ENCODE measurements at places on chromosomes 1 and 21. TPM values are rescaled to one million over a fixed set of nuclear protein-coding genes. Genes with fewer than 3 reads are reported as not detected.
A peak's percentile ranks its signal among the peaks of the same experiment; 100 is the strongest.

The EXTL1 gene
- total RNA-seq = not detected

- no peaks in the 10 kb centered on the region for H3K36me3 ChIP-seq
- H3K4me1 ChIP-seq = no peaks in the 10 kb centered on the region
- no peak for DNase-seq
- no peak overlapping the region for H3K27ac ChIP-seq
Observed at GRCh38 chr21:26753822-26754221, 91.4 kb downstream of the ADAMTS1 start.

The ZNF670 gene
- total RNA-seq = 3.5 TPM

The SELENOF gene
- 277 TPM for total RNA-seq

The OLIG1 gene
- not detected for total RNA-seq

GRCh38 chr1:86289161-86289560 is 107.0 kb downstream of the ODF2L start:
- no peaks in the 10 kb centered on the region for H3K4me1 ChIP-seq
- DNase-seq = no peak
- no peak overlapping the region for H3K27ac ChIP-seq
- no peaks in the 10 kb centered on the region for H3K27me3 ChIP-seq

DNA sequence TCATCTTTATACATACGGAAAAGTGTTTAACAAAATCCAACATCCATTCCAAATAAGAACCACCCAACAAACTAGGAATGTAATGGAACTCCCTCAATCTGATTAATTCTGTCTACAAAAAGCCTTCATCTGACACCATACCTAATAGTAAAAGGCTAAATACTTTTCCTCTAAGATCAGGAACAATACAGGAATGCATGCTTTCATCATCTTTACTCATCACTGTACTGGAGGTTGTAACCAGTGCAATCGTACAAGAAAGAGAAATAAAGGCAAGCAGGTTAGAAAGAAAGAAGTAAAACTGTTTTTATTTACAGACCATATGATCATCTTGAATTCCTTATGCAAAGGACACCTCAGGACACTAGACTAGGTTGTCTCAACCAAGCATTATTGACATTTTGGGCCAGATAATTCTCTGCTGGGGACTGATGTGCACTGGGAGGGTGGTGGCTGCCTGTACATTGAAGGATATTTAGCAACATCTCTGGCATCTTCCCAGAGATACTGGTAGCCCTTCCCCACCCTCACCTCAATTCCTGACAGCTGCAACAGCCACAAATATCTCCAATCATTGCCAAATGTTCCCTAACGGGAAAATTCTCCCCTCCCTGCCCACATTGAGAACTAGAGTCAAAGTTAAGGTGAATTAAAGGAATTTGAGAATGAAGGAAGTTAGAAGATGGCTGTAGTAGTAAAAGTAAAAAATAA is 30.6 kb upstream of the INSL5 start:
- DNase-seq = no peak
- no peaks in the 10 kb centered on the region for H3K4me1 ChIP-seq
- H3K36me3 ChIP-seq = no peaks in the 10 kb centered on the region
- no peaks in the 10 kb centered on the region for H3K27me3 ChIP-seq
- H3K27ac ChIP-seq = no peak overlapping the region

GRCh38 chr1:87806379-87807094 is 477.9 kb downstream of the LMO4 start:
- DNase-seq = no peak
- no peaks in the 10 kb centered on the region for H3K36me3 ChIP-seq
- no peaks in the 10 kb centered on the region for H3K27me3 ChIP-seq
- H3K27ac ChIP-seq = no peak overlapping the region

DNA sequence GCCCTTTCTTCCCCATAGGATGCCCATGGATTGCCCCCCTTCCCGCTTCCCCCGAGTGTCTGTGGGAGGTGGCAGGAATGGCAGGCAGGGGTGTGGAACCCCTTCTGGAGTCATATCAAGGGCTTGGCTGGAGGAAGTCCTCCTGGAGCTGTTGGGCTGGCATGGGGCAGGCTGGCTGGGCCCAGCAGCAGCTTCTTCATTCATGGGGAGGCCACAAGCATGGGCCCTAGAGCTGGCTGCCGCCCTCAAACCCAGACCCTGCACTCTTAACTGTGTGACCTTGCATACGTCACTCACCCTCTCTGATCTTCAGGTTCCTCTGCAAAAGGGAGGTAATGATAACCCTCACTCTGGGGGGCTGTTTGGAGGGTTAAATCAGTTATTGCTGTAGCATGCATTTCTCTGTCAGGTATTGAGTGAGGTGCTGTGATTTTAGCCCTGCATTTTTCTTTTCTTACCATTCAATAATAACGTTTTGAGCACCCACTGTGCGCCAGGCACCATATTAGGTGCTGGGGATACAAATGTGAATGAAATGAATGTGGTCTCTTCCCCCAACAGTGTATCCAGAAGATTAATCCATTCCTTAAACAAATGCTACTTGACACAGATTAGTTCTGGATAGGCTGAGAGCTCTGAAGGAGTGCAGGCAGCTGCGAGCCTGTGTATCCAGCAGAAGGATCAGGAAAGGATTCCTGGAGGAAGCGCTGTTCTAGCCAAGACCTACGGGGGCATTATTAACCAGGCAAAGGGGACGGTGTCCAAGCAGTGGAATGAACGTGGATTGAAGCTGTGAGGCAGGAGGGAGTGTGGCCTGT is 9.3 kb downstream of the PCSK9 start:
- H3K27ac ChIP-seq = no peak overlapping the region
- H3K27me3 ChIP-seq = no peaks in the 10 kb centered on the region
- H3K4me3 ChIP-seq = no peak overlapping the region
- DNase-seq = no peak
- no peaks in the 10 kb centered on the region for H3K4me1 ChIP-seq
- H3K36me3 ChIP-seq = no peaks in the 10 kb centered on the region

The LCE1E gene
- total RNA-seq = not detected

GRCh38 chr1:10674700-10675609 is 121.5 kb downstream of the CASZ1 start:
- peak; percentile 59 for DNase-seq
- no peaks in the 10 kb centered on the region for H3K27me3 ChIP-seq
- H3K4me1 ChIP-seq = peaks cover 82% of the 10 kb centered on the region
- H3K36me3 ChIP-seq = no peaks in the 10 kb centered on the region
- no peak overlapping the region for H3K4me3 ChIP-seq

DNA sequence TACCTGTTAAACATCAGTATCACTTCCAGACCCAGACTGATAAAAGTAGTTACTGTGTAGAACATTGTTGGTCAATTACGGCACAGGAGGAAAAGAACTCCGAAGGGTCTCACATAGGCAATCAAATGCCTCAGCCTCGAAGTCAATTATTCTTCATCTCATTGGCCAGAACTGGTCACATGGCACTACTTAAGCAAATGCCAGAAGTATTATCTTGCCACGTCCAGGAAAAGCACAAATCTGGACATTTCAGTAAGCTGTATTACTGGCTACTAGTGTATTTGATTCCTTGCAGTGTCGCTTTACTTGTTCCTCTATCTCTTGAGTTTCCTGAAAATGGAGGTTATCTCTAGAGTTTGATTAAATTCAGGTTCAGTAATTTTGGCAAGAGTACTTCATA is 24.4 kb downstream of the DIO1 start:
- H3K4me3 ChIP-seq = no peak overlapping the region
- H3K4me1 ChIP-seq = peaks cover 14% of the 10 kb centered on the region
- H3K36me3 ChIP-seq = peaks cover 9% of the 10 kb centered on the region
- H3K27ac ChIP-seq = no peak overlapping the region

The C1orf52 gene
- 28.7 TPM for total RNA-seq

- DNase-seq = peak; percentile 74
- H3K27me3 ChIP-seq = no peaks in the 10 kb centered on the region
- H3K36me3 ChIP-seq = no peaks in the 10 kb centered on the region
- H3K4me1 ChIP-seq = peaks cover 4% of the 10 kb centered on the region
Observed at GRCh38 chr21:34644825-34645224, 24.0 kb upstream of the CLIC6 start.

DNA sequence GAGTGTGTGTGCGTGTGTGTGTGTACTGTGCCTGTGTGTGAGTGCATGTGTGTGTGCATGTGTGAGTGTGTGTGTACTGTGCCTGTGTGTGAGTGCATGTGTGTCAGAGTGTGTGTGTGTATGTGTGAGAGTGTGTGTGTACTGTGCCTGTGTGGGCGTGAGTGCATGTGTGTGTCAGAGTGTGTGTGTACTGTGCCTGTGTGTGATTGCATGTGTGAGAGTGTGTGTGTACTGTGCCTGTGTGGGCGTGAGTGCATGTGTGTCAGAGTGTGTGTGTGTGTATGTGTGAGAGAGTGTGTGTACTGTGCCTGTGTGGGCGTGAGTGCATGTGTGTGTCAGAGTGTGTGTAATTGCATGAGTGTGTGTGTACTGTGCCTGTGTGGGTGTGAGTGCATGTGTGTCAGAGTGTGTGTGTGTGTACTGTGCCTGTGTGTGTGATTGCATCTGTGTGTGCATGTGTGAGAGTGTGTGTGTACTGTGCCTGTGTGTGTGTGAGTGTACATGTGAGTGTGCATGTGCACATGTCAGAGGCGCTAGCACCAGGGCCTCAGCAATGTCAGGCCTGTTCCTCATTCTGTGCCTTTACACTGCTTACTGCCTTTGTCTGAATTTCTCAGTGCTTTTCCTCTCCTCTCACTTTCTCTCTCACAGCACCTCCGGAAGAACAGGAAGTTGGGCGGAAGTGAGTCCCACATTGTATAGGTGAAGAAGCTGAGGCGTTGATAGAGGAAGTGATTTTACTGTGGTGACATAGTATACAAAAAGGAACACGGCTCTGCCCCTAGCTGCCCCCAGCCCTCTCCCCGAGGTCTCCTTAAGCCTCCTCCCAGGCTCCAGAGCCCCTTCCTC is 4.9 kb downstream of the SLC5A9 start:
- no peaks in the 10 kb centered on the region for H3K36me3 ChIP-seq
- H3K27me3 ChIP-seq = no peaks in the 10 kb centered on the region
- DNase-seq = no peak
- no peaks in the 10 kb centered on the region for H3K4me1 ChIP-seq

Data from thyroid gland (tissue), 4 donors.